Regular cardiac myocyte (primary cell): ENCODE measurements at places on chromosomes 12 and 14. TPM values are rescaled to one million over a fixed set of nuclear protein-coding genes. Genes with fewer than 3 reads are reported as not detected.

GALC gene
- 12.8 and 31.6 TPM in 2 replicates for total RNA-seq

GALNT9 gene
- 0.19 and 0.28 TPM in 2 replicates for total RNA-seq

CD4 gene
- 0.28 and 0.58 TPM in 2 replicates for total RNA-seq

ANKRD9 gene
- 22.6 and 29.1 TPM in 2 replicates for total RNA-seq

HIF1A gene
- total RNA-seq, result 489 and 502 TPM in 2 replicates

HCAR1 gene
- 0.19 and 0.56 TPM in 2 replicates for total RNA-seq

C1QL4 gene
- total RNA-seq, result 0.28 and 0.38 TPM in 2 replicates

SPATA7 gene
- 6.1 and 17.2 TPM in 2 replicates for total RNA-seq

KLHL33 gene
- under 0.01 and 0.28 TPM in 2 replicates for total RNA-seq

FOXN4 gene
- total RNA-seq, result not detected in 2 replicates

CCDC196 gene
- total RNA-seq, result not detected in 2 replicates

DDIT3 gene
- total RNA-seq, result 17.6 and 85.4 TPM in 2 replicates

PITPNM2 gene
- 2.0 and 3.5 TPM in 2 replicates for total RNA-seq

CLECL1 gene
- total RNA-seq, result not detected in 2 replicates

PZP gene
- total RNA-seq, result not detected in 2 replicates

POU6F1 gene
- 1.9 and 2.5 TPM in 2 replicates for total RNA-seq

CLEC4C gene
- not detected in 2 replicates for total RNA-seq

GALNT6 gene
- 2.7 and 3.4 TPM in 2 replicates for total RNA-seq

RDH5 gene
- total RNA-seq, result 37.8 and 53.0 TPM in 2 replicates

MYF5 gene
- not detected in 2 replicates for total RNA-seq

PSMC6 gene
- total RNA-seq, result 127 and 128 TPM in 2 replicates

EXD2 gene
- 18.2 and 24.0 TPM in 2 replicates for total RNA-seq

B3GNT4 gene
- under 0.01 and 0.77 TPM in 2 replicates for total RNA-seq

TEX22 gene
- 0.19 and 0.28 TPM in 2 replicates for total RNA-seq

EID3 gene
- 7.6 and 7.9 TPM in 2 replicates for total RNA-seq

SMOC1 gene
- under 0.01 and 0.85 TPM in 2 replicates for total RNA-seq

AHNAK2 gene
- total RNA-seq, result 20.5 and 33.0 TPM in 2 replicates

LRP1-AS gene
- total RNA-seq, result 0.19 TPM in 1 of 2 replicates, not detected in the other

C14orf39 gene
- not detected in 2 replicates for total RNA-seq

MGP gene
- total RNA-seq, result 47.7 and 113 TPM in 2 replicates

STAC3 gene
- total RNA-seq, result 0.19 and 1.1 TPM in 2 replicates

SERPINA1 gene
- under 0.01 and 0.19 TPM in 2 replicates for total RNA-seq

SPTLC2 gene
- 30.7 and 46.2 TPM in 2 replicates for total RNA-seq

TTC8 gene
- total RNA-seq, result 22.6 and 29.0 TPM in 2 replicates

PLEKHH1 gene
- 0.38 and 0.56 TPM in 2 replicates for total RNA-seq

RTL1 gene
- total RNA-seq, result not detected in 2 replicates

GLIPR1 gene
- 111 and 124 TPM in 2 replicates for total RNA-seq

BDKRB2 gene
- total RNA-seq, result 0.58 and 11.0 TPM in 2 replicates

BICDL1 gene
- total RNA-seq, result 0.28 and 0.38 TPM in 2 replicates

IL26 gene
- under 0.01 TPM in 1 of 2 replicates, not detected in the other for total RNA-seq

OR4N5 gene
- total RNA-seq, result not detected in 2 replicates

OR6C68 gene
- total RNA-seq, result not detected in 2 replicates

KCNK13 gene
- 0.28 and 0.58 TPM in 2 replicates for total RNA-seq

MYH6 gene
- total RNA-seq, result not detected in 2 replicates

WSCD2 gene
- total RNA-seq, result not detected in 2 replicates

KCNMB4 gene
- 1.9 and 5.1 TPM in 2 replicates for total RNA-seq

BMP4 gene
- total RNA-seq, result 2.7 and 10.7 TPM in 2 replicates

NUBPL gene
- total RNA-seq, result 8.7 and 12.8 TPM in 2 replicates

ASIC1 gene
- total RNA-seq, result 0.58 and 0.85 TPM in 2 replicates

HOXC11 gene
- total RNA-seq, result not detected in 2 replicates

RNASE2 gene
- total RNA-seq, result not detected in 2 replicates

TGFB3 gene
- total RNA-seq, result 3.8 and 7.3 TPM in 2 replicates

TTC6 gene
- not detected in 2 replicates for total RNA-seq

SLCO1B1 gene
- total RNA-seq, result not detected in 2 replicates

RBP5 gene
- total RNA-seq, result 0.19 TPM in 1 of 2 replicates, not detected in the other

LBHD2 gene
- total RNA-seq, result not detected in 2 replicates
